ENCODE measurements at places on chromosomes 12 and 14. TPM values are rescaled to one million over a fixed set of nuclear protein-coding genes. Genes with fewer than 3 reads are reported as not detected.

GRCh38 chr14:68977180-68977717 lies 1.9 kb downstream of the ACTN1 start:
- no peak overlapping the region for H3K27ac ChIP-seq
- H3K36me3 ChIP-seq: no peaks in the 10 kb centered on the region
- H3K27me3 ChIP-seq: peaks cover 3% of the 10 kb centered on the region
- no peak for DNase-seq
- peak overlapping the region; percentile 80 for H3K4me3 ChIP-seq

DNA sequence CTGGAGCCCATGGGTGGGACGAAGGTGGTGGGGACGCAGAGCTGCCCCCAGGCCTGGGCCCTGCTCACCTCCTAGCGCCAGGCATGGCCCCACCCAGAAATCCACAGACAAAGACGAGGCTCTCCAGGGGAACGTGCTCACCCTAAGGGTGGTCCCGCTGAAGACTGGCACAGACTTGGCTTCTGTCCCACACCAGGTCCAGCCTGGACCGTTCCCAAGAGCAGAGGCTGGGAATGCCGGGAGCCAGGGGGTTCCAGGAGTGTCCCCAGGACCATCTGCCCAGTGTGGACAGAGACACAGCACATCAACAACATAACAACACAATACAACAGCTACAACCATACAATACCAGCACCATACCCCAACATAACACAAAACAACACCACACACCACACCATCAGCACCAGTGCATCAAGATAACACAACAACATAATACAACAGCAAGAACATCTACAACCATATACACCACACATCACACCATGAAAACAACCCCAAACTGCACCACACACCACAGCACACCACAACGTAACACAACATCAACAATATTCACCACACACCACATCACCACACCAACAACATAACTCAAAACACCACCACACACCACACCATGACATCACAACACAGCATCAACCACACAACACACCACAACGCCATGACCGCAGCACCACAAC lies 329.6 kb downstream of the ADGRD1 start:
- no peak for DNase-seq
- H3K27ac ChIP-seq: no peak overlapping the region
- H3K27me3 ChIP-seq: no peaks in the 10 kb centered on the region
- H3K36me3 ChIP-seq: no peaks in the 10 kb centered on the region
- no peaks in the 10 kb centered on the region for H3K4me1 ChIP-seq
- no peak overlapping the region for H3K4me3 ChIP-seq

LMNTD1 gene
- total RNA-seq: not detected

DNA sequence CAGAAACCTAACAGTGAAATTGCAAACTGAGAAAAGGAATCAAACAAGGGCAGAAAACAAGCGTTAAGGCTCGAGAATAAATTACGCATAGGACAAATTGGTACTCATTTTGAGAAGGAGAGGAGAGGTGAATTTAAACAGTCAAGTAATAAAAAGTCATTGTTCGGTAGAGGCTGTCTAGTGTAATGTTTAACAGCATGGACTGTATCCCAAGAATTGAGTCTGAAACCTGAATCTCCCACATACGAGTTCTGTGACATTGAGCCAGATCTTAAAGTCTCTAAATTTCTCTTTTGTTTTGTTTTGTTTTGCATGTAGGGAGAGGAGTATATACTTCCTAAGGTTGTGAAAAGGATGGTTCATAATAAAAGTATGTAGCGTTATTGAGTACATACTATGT lies 216.5 kb upstream of the BTG1 start:
- peaks cover 17% of the 10 kb centered on the region for H3K4me1 ChIP-seq
- peak overlapping the region; percentile 62 for H3K4me3 ChIP-seq
- H3K27me3 ChIP-seq: no peaks in the 10 kb centered on the region
- H3K36me3 ChIP-seq: no peaks in the 10 kb centered on the region

Data from GM12878 (cell line).